Activated T-helper 17 cell treated with anti-CD3 and anti-CD28 coated beads, Interleukin-2, amount 50 U/mL, for 72 hours (primary cell): ENCODE measurements at places on chromosomes 12 and 14.

GRCh38 chr12:42382013-42382696 lies 56.2 kb downstream of the PPHLN1 start:
- no peak for ATAC-seq

DNA sequence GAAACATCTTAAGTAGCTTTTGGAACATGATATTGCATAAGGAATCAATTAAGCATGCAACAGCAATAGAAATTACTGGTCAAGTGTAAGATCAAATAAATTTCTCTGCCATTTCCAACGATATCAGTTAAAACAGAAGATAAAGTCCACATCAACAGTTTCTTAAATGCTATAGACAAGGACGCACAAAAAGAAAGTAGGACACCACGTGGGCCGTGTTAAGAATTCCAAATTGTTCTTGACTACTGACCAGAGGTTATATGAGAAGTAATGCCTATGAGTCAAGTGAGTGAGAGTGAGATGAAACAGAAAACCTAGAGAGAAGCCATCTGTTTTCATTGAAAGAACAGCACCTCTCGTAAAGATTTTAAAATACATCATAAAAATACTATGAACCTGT lies 318.2 kb downstream of the TMEM117 start:
- no peak for ATAC-seq

DNA sequence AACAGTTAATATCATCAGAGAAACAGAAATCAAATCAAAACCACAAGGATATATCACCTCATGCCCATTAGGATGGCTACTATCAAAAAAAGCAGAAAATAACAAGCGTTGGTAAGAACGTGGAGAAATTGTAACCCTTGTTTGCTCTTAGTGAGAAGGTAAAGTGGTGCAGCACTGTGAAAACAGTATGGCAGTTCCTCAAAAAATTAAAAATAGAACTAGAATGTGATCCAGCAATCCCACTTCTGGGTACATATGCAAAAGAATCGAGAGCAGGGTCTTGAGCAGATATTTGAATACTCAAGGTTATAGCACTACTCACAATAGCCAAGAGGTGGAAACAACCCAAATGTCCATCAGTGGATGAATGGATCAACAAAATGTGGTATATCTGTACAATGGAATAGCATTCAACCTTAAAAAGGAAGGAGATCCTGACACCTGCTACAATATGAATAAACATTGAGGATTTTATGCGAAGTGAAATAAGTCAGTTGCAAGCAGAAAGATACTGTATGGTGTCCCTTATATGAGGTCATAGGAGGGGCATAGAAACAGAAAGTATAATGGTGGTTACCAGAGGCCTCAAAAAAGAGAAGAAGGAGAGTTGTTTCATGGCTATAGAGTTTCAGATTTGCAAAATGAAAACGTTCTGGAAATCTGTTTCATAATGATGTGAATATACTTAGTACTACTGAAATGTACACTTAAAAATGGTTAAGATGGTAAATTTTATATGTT lies 131.0 kb upstream of the EEA1 start:
- ATAC-seq = peak; percentile 32

- ATAC-seq = no peak
These were observed 172.3 kb upstream of the PTPRQ start for GRCh38 chr12:80271780-80272179.

- ATAC-seq = no peak
These were observed 129.7 kb upstream of the CCND2 start for GRCh38 chr12:4143896-4144295.

GRCh38 chr12:124608450-124608870 lies 41.0 kb upstream of the NCOR2 start:
- no peak for ATAC-seq

DNA sequence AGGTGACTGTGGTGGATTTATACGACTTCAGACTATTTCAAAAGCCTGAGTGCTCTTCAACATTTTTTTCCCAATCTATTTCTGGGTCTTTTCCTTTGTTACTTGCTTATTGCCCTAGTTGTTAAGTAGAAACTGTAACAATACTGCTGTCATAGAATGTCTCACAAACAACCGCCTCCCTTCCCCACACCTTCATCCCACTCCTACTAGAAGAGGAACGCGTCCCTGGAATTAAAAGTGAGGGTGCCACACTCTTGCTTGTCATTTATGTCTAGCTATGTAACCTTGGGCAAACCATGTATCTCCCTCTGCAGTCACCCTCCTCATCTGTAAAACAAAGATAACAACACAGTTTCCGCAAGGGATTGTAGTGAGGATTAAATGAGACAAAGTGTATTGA lies 8.6 kb downstream of the BRAP start:
- ATAC-seq = no peak

DNA sequence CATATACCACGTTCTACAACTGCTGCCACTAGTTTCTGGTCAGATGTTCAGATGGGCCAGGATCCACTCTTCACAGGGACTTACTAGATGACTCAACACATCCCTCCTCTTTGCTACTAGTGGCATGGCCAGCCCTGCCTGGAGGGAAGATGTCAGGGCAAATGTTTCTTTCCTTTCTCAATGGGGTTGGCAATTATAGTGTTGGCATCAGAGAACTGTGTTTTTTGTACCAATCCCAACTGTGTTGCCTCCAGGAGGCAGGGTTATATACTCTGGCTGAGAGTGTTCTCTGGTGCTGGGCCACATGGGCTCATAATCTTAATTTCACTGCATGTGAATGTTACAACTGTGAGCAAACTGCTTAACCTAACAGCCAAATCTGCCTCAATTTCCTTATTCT lies 69.9 kb upstream of the AVPR1A start:
- no peak for ATAC-seq

GRCh38 chr12:94621662-94622359 lies 28.5 kb downstream of the TMCC3 start:
- ATAC-seq = peak; percentile 94

- ATAC-seq = no peak
These were observed 378.7 kb downstream of the PRKD1 start for GRCh38 chr14:29548948-29549370.

GRCh38 chr12:105825141-105825540 lies 313.6 kb downstream of the NUAK1 start:
- ATAC-seq = no peak

- ATAC-seq = no peak
These were observed 55.4 kb upstream of the PSMA6 start for GRCh38 chr14:35236806-35237205.

- no peak for ATAC-seq
These were observed 18.9 kb downstream of the ADGRD1 start for GRCh38 chr12:130972586-130972950.

DNA sequence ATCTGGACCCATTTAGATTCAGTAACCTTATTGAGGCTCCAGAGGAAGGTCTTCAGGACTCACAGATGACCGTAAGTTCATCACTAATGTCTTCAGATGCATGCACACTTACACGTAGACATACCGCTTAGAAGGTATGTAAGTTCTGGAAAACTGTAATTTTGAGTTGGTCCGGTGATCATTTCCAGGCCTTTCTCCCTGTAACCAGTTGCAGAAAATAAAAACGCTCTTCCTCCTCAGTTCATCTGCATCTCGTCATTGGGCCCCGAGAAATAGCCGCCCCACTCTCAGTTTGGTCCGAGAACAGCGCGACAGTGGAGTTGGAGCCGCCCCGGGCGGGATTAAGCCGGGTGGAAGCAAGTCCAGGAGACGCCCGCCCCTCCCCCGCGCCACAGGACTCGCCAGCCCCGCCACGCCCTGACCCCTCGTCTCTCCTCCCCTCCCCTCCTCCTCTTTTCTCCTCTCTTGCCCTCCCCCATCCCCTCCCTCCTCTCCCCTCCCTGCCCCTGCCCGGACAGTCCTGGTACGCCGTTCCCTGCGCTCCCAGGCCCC lies 83.7 kb downstream of the TNFAIP2 start:
- ATAC-seq = no peak

DNA sequence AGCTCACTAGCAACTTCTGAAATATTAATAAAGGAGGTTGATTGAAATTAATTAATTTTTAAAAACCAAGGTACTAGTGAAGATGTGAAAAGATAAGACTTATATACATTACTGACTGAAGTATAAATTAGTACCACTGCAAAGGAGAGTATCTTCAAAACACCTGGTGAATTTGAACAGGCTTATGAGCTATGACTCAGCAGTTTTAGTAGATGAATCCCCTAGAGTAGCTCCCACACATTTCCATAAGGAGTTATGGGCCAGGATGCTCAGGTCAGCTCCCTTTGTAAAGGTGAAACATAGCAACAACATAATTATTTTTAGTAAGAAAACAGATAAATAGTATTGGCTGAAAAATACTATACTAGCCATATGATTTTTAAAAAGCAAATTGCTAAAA lies 218.6 kb downstream of the SYT1 start:
- no peak for ATAC-seq

DNA sequence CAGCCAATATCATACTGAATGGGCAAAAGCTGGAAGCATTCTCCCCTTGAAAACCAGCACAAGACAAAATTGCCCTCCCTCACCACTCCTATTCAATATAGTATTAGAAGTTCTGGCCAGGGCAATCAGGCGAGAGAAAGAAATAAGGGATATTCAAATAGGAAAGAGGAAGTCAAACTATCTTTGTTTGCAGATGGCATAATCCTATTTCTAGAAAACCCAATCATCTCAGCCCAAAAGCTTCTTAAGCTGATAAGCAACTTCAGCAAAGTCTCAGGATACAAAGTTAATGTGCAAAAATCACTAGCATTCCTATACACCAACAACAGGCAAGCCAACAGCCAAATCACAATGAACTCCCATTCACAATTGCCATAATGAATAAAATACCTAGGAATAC lies 21.0 kb upstream of the ANP32D start:
- ATAC-seq = no peak

GRCh38 chr14:66401449-66402095 lies 84.6 kb upstream of the CCDC196 start:
- ATAC-seq = no peak

DNA sequence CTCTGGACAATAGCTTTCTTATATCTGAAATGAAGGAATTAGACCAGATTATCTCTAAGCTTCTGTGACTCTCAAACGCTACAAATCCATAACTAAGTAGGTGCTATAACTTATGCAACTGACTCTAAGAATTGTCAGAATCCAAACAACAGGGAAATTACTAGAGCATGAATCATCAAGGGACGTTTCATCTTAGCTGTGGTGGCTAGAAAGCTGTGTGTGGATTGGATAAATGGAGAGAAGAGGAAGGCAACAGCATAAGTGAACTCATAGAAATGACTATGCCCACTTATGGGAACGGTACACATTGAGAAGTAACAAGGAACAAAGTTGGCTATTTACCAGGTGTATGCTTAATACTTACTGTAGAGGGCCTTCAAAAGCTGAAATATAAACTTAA lies 96.0 kb upstream of the NEDD1 start:
- peak; percentile 38 for ATAC-seq
